Sigmoid colon (tissue), 7 donors: ENCODE measurements at places on chromosomes 5 and 9.
A peak's percentile ranks its signal among the peaks of the same experiment; 100 is the strongest.

DNA sequence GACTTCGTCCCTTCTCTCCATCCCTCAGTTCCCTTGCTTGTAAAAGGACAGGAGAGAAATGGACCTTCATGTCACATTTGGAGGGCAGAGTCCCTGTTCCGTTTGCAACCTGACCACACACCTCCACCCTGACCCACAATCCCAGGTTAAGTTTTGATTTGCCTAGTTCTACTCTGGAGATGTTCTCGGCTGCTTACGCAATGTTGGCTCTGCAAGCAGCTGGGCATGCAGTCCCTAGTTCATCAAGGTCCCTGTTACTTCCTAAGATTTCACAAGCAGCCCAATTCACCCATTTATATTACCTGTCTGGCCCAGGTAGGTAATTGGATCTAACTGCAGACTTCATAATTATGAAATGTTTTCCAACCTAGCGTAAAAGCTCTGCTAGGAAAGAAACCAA is 28.8 kb downstream of the SLIT3 start:
- H3K4me1 ChIP-seq: peaks cover 34% of the 10 kb centered on the region
- H3K27ac ChIP-seq: no peak overlapping the region
- no peak overlapping the region for H3K4me3 ChIP-seq
- no peaks in the 10 kb centered on the region for H3K36me3 ChIP-seq

DNA sequence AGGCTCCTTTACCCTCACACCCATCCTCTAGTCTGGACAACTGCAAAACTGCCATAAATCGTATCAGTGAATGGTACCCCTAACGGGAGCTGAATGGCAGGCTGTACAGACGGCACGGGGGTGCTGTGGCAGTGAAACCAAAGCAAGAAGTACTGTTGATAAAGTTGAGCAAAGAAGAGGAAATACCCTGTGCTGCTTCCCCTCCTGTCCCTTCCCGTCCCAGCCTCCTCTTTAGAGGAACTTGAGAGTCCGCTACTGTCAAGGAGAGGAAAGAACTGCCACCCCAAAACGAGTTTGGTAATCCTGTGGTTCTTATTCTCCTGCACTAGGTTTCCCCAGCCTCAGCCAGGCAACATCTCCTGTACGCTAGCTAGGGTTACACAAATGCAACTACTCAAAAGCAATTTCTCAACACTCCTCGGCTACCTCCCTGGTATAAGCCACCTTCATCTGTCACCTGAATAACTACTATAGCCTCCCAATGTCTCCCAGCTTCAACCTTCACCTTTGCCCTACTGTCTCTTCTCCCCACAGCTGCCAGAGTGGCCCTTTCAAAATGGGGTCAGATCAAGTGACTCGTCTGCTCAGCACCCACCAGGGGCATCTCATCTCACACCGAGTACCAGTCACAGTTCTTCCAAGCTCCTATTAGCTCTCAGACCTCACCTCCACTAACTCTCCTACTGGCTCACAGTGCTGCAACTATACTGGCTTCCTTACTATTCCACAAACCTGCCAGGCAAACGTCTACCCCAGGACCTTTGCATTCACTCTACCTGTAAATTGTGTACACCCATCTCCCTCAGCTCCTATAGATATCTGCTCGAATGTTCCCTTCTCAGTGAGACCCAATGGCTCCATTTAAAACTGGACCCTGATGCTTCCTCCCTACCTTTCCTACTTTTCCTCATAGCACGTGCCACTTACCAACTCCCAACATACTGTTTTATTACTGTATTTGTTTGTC is 4.1 kb downstream of the GLRX start:
- DNase-seq: no peak
- peaks cover 47% of the 10 kb centered on the region for H3K4me1 ChIP-seq
- H3K27me3 ChIP-seq: no peaks in the 10 kb centered on the region
- H3K4me3 ChIP-seq: peak overlapping the region; percentile 10
- H3K36me3 ChIP-seq: peaks cover 29% of the 10 kb centered on the region

DNA sequence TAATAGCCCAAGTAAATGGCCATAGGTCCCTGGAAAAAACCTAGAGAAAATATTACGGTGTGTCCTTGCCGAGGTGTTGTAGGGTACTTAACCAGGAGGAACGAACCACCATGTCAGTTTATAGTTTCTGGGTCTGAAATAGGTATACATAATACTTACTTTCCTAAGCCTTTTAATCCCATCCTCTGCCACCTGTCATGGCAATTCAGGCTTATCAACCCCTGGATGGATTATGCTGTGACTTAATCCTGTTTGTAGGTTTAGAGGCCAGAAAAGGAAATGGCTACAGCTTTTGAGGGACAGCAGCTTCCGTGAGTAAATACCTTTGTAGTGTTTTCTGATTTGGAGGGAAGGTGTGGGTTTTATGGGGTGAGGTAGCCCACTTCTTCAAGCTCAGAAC is 89.1 kb upstream of the PTPRD start:
- no peaks in the 10 kb centered on the region for H3K36me3 ChIP-seq
- H3K27me3 ChIP-seq: no peaks in the 10 kb centered on the region
- H3K4me1 ChIP-seq: no peaks in the 10 kb centered on the region
- H3K4me3 ChIP-seq: no peak overlapping the region

DNA sequence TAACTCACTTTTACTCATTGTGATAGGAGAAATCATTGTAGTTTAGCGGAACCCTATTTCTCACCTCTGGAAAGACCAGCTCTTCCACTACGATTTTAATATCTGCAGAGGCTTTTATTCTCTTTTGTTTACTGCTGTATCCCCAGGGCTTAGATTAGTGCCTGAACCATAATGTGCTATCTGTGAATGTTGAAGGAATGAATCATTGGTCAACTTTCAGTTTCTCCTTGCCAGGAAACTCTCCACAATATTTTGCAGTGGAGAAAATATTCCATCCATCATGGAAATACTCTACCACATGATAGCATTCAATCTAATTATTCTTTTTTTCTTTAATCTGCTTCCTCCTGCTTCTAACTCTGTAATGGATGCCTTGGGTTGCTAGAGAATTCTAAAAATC is 263.5 kb upstream of the PTPRD start:
- H3K4me1 ChIP-seq: no peaks in the 10 kb centered on the region
- H3K27me3 ChIP-seq: no peaks in the 10 kb centered on the region
- DNase-seq: no peak
- no peaks in the 10 kb centered on the region for H3K36me3 ChIP-seq
- no peak overlapping the region for H3K27ac ChIP-seq

- H3K36me3 ChIP-seq: peaks cover 64% of the 10 kb centered on the region
- H3K4me3 ChIP-seq: no peak overlapping the region
- H3K27me3 ChIP-seq: no peaks in the 10 kb centered on the region
- H3K4me1 ChIP-seq: no peaks in the 10 kb centered on the region
- DNase-seq: no peak
Observed at GRCh38 chr9:135816651-135816970, 90.7 kb downstream of the CAMSAP1 start.

DNA sequence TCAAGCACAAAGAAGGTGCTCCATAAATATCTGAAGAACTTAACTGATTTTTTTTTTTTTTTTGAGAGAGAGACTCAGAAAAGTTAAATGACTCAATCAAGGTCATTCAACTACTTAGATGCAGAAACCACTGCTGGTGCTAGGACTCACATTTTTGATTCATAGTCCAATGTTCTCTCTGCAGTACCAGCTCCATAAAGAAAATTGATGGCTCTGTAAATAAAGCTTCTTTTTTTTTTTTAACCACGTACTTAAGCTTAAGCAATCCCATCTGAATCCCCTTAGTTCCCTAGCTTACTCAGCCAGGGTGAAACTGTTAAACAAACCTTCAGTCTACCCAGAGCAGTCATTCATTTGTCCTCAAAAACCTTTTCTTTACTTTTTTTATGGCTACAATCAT is 657.0 kb upstream of the WWC1 start:
- no peak overlapping the region for H3K27ac ChIP-seq
- no peaks in the 10 kb centered on the region for H3K36me3 ChIP-seq
- no peak overlapping the region for H3K4me3 ChIP-seq
- no peak for DNase-seq

- no peak for DNase-seq
- H3K27me3 ChIP-seq: no peaks in the 10 kb centered on the region
- no peaks in the 10 kb centered on the region for H3K4me1 ChIP-seq
- no peak overlapping the region for H3K4me3 ChIP-seq
- no peaks in the 10 kb centered on the region for H3K36me3 ChIP-seq
- no peak overlapping the region for H3K27ac ChIP-seq
Observed at GRCh38 chr9:114854736-114855355, 49.0 kb upstream of the TNFSF15 start.

GRCh38 chr5:51664491-51665250 is 281.4 kb downstream of the ISL1 start:
- H3K36me3 ChIP-seq: no peaks in the 10 kb centered on the region
- H3K27ac ChIP-seq: no peak overlapping the region
- no peak for DNase-seq
- H3K4me3 ChIP-seq: no peak overlapping the region
- no peaks in the 10 kb centered on the region for H3K27me3 ChIP-seq

GRCh38 chr5:81626524-81626923 is 124.4 kb downstream of the SSBP2 start:
- DNase-seq: no peak
- H3K4me1 ChIP-seq: peaks cover 13% of the 10 kb centered on the region
- no peak overlapping the region for H3K4me3 ChIP-seq

DNA sequence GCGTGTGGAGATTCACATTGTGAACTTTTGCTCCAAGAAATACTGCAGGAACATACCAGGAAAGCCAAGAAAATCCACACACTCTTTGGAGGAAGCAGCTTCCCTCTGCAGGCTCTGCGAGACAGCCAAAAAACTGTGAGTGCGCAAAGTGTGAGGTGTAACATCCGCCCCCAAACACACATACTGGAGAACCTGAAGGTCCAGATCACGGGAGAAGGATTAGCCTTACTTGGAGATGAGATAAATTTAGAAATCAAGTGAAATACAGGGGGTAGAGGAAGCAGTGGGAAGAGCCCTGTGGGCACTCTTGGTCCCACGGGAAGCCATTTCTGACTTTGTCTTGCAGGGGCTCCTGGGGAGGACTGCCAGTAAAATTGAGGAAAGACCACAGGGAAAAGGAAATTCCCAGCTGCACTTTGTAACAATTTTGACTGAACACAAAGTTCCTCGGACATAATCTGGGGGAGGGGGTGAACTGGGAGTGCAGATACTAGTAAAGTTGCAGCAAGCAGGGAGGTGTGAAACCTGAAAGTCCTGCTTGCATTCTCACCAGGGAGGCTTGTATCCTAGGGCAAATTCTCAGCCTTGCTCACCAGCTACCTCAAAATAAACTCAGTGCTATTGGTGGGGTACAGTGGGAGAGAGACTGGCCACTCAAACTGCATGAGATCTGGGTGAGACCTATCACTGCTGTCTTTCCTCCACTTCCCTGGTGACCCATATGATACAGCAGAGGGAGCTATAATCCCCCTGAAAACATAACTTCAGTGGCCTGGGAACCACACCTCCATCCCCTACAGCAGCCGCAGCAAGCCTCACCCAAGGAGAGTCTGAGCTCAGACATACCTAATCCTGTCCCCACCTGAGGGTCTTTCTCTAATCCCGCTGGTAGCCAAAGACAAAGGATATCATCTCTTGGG is 109.1 kb downstream of the ALDH1A1 start:
- no peaks in the 10 kb centered on the region for H3K27me3 ChIP-seq
- no peak overlapping the region for H3K4me3 ChIP-seq
- H3K36me3 ChIP-seq: no peaks in the 10 kb centered on the region
- no peak for DNase-seq

DNA sequence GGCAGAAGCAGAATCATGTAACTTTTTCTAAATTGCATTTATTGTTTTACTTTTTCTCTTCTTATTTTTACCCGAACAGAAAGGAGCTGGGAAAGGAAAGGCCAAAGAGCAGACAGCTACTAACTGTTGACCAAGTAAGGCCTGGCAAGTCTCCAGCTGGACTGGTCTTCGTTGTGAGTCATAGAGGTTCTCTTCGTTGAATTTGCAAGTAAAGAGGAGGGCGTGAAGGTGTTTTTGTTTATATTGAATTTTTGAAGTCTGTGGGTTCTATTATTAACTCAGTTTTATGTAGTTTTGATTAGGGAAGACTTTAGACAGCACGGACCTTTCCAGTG is 416.5 kb upstream of the CCNH start:
- no peak overlapping the region for H3K4me3 ChIP-seq
- H3K27me3 ChIP-seq: no peaks in the 10 kb centered on the region
- H3K36me3 ChIP-seq: no peaks in the 10 kb centered on the region
- peak; percentile 83 for DNase-seq
- H3K4me1 ChIP-seq: no peaks in the 10 kb centered on the region

- H3K4me3 ChIP-seq: no peak overlapping the region
- no peak for DNase-seq
- no peak overlapping the region for H3K27ac ChIP-seq
- no peaks in the 10 kb centered on the region for H3K36me3 ChIP-seq
- no peaks in the 10 kb centered on the region for H3K4me1 ChIP-seq
Observed at GRCh38 chr9:116275418-116276195, 122.0 kb downstream of the PAPPA start.

DNA sequence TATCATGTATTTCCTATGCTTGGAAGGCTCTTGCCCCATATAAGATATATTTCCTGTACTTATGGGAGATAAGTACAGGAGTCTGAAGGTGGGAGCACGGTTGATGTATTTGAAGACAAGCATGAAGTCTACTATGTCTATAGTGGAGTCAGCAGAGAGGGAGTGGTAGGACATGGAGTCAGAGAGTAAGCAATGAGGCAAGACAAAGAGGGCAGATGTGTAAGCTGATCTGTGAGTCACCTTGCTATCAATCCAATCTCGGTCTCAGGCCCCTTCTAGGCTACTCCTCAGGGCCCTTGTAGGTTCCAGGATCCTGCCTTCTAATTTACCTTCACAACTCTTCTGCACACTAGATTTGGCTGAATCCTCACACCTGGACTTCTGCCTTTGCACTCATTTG is 105.5 kb downstream of the MACIR start:
- no peak overlapping the region for H3K4me3 ChIP-seq
- no peaks in the 10 kb centered on the region for H3K27me3 ChIP-seq
- H3K4me1 ChIP-seq: no peaks in the 10 kb centered on the region
- no peak overlapping the region for H3K27ac ChIP-seq
- no peaks in the 10 kb centered on the region for H3K36me3 ChIP-seq

DNA sequence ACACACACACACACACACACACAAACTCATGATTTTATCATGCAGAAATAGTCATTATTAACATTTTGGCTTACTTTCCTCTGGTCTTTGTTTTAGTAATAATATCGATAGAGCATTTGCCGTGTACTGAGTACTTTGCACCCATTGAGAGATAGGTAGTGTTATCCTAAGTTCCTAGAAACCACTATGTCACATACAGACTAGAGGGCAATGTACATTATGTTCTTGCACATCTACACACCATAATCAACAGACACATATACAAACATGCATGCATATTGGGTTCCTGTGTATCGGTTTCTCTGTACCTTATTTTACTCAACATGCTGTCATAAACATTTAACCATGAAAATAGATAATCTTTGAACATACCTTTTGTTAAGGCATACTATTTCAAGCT is 45.7 kb downstream of the MAT2B start:
- H3K27me3 ChIP-seq: no peaks in the 10 kb centered on the region
- DNase-seq: no peak
- H3K36me3 ChIP-seq: no peaks in the 10 kb centered on the region
- H3K4me3 ChIP-seq: no peak overlapping the region
- H3K27ac ChIP-seq: no peak overlapping the region
- no peaks in the 10 kb centered on the region for H3K4me1 ChIP-seq

- H3K27ac ChIP-seq: no peak overlapping the region
- no peak overlapping the region for H3K4me3 ChIP-seq
- no peaks in the 10 kb centered on the region for H3K27me3 ChIP-seq
- H3K4me1 ChIP-seq: no peaks in the 10 kb centered on the region
Observed at GRCh38 chr9:137367506-137368430, 55.2 kb downstream of the EXD3 start.
